Muscle of back (tissue), 13 donors: ENCODE measurements at places on chromosomes 12 and 14. TPM values are rescaled to one million over a fixed set of nuclear protein-coding genes. Genes with fewer than 3 reads are reported as not detected.

Gene SERPINA12
- not detected for polyA plus RNA-seq

Gene GLIPR1L1
- polyA plus RNA-seq, result 0.31 TPM

Gene LLPH
- polyA plus RNA-seq, result 29.6 TPM

Gene PAH
- polyA plus RNA-seq, result not detected

Gene OTOGL
- polyA plus RNA-seq, result 0.69 TPM

Gene LTB4R
- polyA plus RNA-seq, result 5.0 TPM
